Left renal pelvis (tissue), 4 donors: ENCODE measurements at places on chromosomes 16 and 17.

DNA sequence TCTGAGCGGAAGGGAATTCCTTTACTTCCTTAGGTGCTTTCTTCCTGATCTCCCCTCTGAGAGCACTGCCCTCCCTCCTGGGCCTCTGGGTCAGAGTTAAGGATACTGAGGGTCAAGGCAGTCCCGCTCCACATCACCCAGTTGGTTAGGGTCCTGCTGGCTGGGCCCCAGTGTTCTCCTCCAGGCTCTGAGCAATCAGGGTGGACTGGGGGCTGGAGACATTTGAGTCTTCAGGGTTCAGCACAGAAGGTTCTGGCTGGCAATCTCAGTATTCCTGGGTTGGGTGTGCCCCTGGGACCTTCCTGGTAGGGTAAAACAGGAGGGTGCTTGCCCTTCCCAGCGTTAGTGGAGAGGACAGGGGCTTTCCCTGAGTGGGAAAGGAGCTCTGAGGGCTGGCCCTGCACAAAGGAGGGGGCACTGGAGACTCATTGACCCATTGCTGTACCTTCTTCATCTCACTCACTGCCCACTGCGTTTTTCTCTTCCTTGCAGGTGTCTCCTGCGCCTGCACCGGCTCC is 448 bp downstream of the MT1M start:
- DNase-seq = no peak

- DNase-seq = no peak
These were observed 102.4 kb downstream of the ABCC12 start for GRCh38 chr16:48053418-48053745.

GRCh38 chr16:86874141-86874540 is 295.8 kb downstream of the FOXL1 start:
- no peak for DNase-seq

GRCh38 chr17:8806926-8807550 is 7.9 kb upstream of the MFSD6L start:
- DNase-seq = no peak

GRCh38 chr16:71846431-71846830 is 655 bp downstream of the ATXN1L start:
- no peak for DNase-seq

DNA sequence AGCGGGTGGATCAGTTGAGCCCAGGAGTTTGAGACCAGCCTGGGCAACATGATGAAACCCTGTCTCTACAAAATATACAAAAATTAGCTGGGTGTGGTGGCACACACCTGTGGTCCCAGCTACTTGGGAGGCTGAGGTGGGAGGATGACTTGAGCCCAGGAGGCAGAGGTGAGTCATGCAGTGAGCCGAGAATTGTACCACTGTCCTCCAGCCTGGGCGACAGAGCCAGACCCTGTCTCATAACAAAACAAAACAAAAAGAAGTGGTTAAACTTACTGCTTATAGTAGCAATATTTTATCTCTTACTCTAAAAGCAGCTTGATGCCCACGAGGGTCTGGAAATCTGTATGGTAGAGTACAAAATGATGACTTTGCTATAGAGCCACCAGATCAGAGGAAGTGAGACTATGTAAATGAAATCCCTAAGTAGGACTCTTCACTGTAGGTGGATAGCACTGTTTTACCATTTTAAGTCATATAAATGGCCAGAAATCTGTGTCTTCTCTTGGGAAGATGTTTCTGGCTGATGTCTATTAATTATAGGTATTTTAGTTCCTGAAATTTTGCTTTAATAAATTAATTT is 60.4 kb upstream of the MRC2 start:
- no peak for DNase-seq

- no peak for DNase-seq
These were observed 968 bp downstream of the CEP112 start for GRCh38 chr17:66190738-66191592.

DNA sequence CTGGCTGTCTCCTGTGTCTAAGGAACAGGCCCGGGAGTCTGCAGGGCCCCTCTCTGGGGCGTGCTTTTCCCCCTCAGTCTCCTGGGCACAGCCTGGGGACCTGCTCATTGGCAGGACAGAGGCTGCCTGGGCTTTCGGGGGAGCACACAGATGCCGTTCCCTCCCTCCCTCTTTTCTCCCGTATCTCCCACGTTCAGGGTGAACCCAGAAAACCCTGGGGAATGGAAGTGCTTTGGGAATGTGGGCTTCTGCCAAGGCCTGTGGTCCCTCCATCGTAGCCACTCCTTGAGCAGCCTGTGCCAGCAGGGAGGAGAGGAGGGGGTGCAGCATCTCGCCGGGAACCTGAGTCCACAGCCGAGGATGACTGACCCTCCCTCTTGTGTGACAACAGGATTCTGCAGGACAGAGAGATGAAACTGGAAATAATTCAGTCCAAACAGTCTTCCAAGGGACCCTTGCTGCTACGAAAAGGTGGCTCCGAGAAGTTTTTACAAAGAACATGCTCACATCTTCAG is 52.0 kb downstream of the RNF213 start:
- DNase-seq = no peak

DNA sequence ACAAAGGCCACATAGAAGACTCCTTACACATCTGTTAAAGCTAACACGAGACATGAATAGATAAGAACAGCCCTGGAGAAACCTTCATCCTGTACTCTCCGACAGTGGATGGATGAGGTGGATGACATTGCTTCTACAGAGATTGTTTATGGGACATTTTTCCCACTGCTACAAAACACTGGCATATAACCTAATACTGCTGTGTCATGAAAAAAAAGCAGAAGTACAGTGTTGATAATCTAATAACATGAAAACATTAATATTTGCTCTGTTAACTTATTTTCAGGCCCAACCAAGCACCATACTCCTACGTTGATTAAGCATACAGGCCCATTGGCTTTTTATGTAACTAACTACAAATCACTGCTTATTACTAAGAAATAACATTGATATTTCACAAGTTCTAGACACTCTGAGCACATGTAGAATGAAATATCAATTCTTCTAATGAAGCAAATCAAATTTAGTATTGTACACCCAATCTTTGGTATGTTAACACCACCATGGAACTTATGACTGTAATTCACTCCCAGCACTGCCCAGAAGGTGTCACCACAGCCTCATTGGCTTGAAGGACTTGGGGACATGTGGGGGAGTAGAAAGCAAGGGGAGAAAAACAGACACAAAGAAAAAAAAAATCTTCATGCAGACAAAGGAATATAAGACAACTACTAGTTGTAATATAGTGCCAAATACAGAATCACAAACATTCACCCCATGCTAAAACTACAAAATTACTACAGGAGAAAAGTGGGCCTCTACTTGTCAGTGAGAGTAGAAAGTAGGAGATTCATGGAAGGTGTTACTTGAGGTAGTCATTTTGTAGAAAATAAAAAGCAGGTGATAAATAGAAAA is 330.0 kb upstream of the PMFBP1 start:
- peak; percentile 56 for DNase-seq

DNA sequence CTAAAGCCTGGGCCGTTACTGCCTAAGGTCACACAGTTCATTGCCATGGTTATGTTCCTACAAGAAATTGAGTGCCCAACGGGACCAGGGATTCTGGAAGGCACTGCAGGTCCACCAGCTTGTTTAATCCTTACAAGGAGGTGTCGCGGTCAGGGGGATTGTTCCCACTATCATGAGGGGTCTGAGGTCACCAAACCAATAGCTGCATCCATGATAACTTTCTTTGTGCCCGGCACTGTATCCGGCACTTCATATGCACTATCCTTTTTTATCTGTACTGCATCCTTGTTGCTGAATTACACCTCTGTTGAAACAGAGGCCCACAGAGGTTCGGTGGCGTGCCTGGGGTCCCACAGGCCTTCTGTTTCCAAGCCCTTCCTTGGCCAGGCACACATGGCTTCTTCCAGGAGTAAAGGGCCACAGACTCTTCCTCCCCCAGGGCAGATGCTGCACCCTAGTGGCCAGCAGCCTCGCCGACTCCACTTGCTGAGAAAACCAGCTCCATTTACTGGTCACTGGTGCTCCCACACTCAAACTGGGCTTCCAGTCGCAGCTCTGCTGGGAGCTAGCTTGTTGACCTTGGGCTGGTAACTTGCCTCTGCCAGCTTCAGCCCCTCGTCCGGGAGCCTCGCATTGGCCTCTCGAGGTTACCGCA is 82.0 kb upstream of the PLCG2 start:
- DNase-seq = no peak

- no peak for DNase-seq
These were observed 3.4 kb downstream of the SGCA start for GRCh38 chr17:50169121-50169764.

- DNase-seq = no peak
These were observed 7.1 kb downstream of the MIEN1 start for GRCh38 chr17:39722965-39723848.

DNA sequence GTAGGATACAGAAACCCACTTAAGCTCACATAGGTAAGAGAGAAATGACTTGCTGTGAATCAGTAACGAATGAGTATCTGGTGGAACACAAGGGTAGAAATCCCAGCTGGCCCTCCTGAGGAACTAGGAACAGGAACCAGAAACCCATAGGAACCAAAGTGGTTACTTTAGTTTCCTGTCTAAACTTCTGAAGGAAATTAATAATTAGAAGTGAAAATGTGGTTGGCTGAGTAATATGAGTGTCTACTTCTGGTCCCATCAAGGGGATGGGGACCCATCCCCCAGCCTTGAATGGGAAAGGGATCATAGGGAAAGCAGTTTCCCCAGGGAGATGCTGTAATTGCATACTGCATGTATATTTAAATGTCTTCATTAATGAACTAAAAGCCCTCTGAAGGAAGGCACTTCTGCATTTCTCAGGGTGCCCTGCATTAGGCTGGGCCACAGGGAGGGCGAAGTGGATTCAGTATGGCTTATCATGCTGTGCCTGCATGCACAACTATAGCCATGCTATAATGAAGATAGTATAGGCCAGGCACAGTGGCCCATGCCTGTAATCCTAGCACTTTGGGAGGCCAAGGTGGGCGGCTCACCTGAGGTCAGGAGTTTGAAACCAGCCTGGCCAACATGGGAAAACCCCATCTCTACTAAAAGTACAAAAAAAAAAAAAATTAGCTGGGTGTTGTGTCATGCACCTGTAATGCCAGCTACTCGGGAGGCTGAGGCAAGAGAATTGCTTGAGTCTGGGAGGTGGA is 45.6 kb downstream of the CYB5B start:
- no peak for DNase-seq

DNA sequence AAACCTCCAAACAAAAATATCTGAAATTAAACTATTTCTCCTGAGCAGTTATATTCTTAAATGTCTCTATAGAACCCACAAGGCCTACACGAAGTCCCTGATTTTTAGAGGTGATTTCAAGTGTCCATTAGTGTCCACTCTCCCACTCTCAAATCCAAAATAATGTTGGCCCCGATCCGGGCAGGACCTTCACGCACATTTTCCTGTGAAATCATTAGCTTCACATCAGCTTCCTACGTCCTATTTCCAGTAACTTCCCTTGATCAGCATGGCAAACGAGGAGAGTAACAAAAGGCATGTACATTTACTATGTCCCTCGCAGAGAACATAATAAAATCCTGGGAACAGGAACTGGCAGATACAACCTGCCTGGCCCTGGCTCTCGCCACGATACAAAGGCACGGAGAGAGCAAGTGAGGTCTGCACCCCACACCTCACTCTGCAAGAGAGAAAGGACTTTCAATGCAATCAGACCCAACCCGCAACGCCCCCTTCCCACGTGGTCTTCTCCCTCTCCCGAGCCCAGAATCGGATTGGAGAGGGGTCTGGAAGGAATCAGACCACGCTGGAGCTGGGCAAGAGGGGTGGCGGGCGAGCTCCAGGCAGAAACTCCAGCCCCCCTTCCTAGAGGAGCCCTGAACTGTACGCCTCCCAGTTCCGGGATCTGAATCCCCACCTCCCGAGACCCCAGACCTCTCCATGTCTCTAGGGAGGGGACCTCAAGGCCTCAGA is 17.5 kb upstream of the C17orf78 start:
- DNase-seq = peak; percentile 51

DNA sequence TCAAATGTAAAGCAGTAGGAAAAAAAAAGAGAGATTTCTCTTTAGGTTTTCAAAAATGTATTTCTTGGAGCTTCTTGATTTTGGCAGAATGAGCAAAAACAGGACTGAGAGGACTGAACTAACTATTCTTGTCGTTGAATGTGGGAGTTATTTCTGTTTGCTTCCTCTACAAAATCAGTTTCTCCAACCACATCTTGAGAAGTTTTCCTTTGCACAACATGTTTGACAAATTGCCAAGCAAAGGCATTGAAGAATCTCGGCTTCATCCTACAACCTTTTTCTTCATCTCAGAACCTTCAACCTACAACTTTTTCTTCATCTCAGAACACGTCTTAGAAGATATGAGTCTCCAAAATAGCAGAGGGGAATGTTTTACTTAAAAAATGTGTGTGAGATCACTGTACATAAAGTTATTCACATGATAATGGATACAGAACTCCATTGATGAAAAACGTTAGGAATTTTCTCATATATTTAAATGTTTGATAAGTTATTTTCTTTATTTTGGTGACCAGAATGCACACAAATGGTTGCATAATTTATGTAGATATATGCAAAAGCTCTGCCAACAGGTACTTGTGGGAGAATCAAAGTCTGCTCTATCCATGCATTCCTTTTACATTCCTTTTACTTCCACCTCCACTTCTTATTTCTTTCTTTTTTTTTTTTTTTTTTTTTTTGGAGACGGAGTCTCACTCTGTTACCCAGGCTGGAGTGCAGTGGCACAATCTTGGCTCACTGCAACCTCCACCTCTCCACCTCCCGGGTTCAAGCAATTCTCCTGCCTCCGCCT is 370.0 kb downstream of the KCNJ2 start:
- no peak for DNase-seq

GRCh38 chr16:86062271-86062965 is 163.5 kb downstream of the IRF8 start:
- no peak for DNase-seq

DNA sequence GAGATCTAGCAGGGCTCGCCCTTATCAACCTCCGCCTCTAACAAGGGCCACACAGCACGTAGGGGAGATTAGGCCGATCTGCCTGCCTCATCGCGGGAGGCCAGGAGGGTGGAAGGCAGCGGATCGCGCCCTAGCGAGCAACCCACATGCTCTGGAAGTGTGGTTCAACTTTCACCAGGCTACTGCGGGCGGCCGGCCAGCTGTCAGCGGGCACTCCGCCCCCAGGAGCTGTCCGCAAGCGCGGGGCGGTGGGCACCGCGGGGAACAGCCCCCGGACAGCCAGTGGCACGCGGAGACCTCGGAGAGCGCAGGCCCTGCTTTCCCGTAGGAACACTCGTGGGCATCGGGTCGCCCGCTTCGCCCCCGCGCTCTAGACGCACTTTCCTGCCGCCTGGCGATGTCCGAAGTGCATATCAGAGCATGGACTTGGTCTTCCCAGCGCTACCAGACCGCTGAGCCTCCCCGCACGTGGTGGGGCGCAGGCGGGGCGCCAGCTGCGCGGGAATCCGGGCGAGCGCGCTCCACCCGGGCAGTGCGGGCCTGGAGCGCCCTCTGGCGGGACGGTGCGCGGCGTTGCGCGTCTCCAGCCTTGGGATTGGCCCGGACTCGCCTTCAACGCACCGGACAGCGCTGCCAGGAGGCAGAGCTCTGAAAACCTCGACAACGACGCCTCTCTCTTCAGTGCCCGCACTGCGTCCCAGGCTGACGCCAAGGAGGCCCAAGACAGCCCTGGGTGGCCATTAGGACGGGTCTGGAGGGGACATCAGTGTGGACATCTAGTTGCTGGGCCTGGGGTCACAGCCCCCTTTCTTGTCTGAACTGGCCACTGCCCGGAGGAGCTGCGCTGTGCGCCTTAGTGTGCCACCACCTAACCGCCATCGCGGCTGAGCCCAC is 3.6 kb upstream of the ZNHIT3 start:
- peak; percentile 66 for DNase-seq

GRCh38 chr16:53609536-53609935 is 94.1 kb downstream of the RPGRIP1L start:
- no peak for DNase-seq

- DNase-seq = no peak
These were observed 17.1 kb downstream of the ZNF213 start for GRCh38 chr16:3152027-3152276.

GRCh38 chr16:62224646-62225209 is 188.5 kb upstream of the CDH8 start:
- DNase-seq = no peak
